ENCODE measurements at places on chromosomes 3 and 15.

GRCh38 chr3:67109651-67110204 lies 111.6 kb downstream of the KBTBD8 start:
- no peak for DNase-seq

GRCh38 chr3:48696601-48697000 lies 10.9 kb upstream of the NCKIPSD start:
- DNase-seq = no peak

- no peak for DNase-seq
Observed at GRCh38 chr3:105970283-105970682, 101.5 kb upstream of the CBLB start.

DNA sequence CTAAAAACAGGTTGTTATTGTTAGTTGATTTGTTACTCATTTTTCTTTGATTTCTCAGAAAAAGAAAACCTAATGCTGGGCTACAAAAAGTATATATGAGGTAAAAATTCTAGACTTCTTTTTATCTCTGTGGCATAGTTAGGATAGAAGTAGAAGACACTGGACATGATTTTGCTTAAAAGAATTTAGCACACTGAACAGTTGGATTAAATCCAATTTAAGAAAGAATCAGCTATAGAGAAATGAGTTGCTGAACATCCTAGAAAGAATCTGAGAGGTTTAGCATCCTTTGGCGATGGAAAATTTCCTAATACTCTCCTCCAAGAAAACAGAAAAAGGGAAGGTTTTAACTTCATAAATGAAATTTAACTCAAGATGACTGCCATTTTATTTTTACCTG lies 259.7 kb downstream of the TBL1XR1 start:
- DNase-seq = no peak

DNA sequence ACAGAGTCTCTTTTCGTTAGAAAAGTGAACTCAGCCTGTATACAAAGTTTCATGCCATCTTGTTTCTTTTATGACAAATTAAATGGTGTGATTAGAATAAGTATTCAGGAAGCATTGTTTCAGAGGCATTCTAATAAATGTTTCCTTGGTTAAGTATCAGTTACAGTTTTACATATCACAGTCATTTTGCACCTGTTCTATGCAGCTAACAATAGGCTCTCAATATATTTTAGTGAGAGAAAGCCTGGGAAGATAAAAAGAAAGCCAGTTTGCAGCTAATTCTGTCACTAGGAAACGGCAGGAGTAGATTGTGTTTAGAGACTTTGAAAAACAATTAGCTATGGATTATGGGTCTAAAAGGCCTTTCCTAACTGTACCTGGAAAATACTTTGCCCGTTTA lies 252.8 kb downstream of the ZIC1 start:
- no peak for DNase-seq

- DNase-seq = no peak
Observed at GRCh38 chr15:54719325-54719724, 477.4 kb downstream of the RSL24D1 start.

DNA sequence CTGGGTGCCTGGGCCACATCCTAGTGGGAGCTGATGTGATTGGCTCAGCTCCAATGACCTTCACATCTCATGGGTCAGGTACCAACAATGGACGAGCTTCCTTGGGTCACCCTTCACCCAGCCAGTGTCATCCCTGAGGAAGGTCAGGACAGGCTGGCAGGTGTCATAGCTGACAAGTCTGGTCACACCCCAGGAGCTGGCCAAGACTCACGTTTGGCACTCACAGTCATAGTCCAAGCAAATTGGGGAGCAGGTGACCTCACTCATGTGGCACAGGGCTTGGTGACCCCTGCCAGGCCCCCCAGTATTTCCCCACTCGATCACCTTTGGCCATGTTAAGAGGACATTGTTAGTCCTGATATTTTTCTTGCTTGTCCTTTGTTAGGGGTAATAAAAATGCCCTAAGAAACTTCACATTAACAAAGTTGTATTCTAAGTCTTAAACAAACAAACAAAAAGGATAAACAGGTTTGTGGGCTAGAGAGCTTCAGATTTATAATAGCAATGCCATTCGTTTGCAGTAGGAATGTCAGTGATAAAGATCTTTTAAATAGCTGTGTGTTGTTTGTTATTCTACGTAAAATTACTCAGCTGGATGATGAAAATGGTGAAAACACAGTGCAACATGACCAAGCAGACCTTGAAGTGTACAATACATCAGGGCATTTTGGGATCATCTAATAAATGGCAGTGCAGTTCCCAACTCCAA lies 79.5 kb upstream of the POMGNT2 start:
- DNase-seq = no peak

GRCh38 chr3:161977063-161977462 lies 480.5 kb downstream of the OTOL1 start:
- no peak for DNase-seq

Data from activated CD4-positive, CD25-positive, alpha-beta regulatory T cell treated with anti-CD3 and anti-CD28 coated beads, Interleukin-2, amount 50 U/mL, for 16 hours (primary cell).